NCI-H1417 (cell line): ENCODE measurements at places on chromosomes 12 and 14.
A peak's percentile ranks its signal among the peaks of the same experiment; 100 is the strongest.

DNA sequence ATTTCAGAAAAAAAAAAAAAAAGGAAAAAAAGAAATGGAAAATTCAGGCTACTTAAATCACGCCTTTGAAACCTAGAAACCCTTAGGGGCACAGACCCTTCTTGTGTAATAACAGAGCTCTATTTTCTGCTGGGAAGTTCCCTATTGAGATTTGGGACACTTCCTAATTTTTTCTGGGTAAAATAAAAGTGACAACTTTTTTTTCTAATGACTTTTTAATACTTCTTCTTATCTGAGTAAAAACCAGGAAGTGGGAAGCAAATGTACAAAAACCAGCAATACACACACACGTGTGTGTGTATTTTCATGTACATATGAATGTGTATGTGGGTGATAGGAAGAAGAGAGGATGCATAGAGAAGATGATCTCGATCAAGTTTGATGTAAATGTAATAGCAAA, 35.8 kb downstream of the ETV6 start:
- no peak for DNase-seq

DNA sequence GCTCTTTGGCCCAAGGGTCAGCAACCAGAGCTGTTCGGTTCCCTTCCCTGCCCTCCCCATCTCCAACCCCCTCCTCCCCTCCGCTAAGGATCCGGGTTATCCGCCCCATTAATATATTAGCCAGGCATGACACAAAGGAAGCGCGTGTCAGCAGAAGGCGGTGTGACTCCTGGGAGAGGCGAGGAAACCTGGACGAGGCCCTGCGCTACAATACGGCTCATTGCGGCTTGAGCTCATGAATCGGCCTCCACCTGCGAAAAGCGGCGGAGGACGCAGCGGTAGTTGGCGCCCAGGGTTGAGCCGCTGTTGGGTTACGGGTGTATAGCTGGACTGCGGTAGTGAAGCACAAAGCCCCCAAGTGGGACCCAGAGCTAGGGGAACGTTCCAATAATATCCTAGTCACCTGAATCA, 9.9 kb downstream of the FOXA1 start:
- DNase-seq: peak; percentile 91

DNA sequence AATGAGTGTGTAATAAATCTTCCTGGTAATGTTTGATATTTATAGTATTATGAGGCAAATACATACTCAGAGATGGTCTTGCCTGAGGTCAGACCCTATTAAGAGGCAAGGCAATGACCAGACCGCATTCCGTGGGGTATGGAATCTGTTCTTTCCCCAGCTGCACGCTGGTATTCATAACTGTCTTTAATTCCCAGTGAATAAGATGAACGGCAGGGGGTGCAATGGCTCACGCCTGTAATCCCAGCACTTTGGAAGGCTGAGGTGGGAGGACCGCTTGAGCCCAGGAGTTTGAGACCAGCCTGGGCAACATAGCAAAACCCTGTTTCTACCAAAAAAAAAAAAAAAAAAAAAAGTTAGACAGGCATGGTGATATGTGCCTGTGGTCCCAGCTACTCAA, 44.6 kb downstream of the ERO1A start:
- DNase-seq: no peak

- DNase-seq: no peak
Observed at GRCh38 chr14:48382961-48383360, 707.6 kb upstream of the MDGA2 start.
